ENCODE measurements at places on chromosomes 2 and 18. TPM values are rescaled to one million over a fixed set of nuclear protein-coding genes. Genes with fewer than 3 reads are reported as not detected.

- no peak for DNase-seq
- no peaks in the 10 kb centered on the region for H3K27me3 ChIP-seq
- H3K4me1 ChIP-seq = peaks cover 40% of the 10 kb centered on the region
- peak overlapping the region; percentile 13 for H3K27ac ChIP-seq
- no peak overlapping the region for H3K4me3 ChIP-seq
These were observed 115.4 kb downstream of the MCFD2 start for GRCh38 chr2:46800218-46800617.

GRCh38 chr2:188478724-188479123 is 187.1 kb downstream of the GULP1 start:
- peaks cover 2% of the 10 kb centered on the region for H3K36me3 ChIP-seq
- no peak for DNase-seq
- no peak overlapping the region for H3K4me3 ChIP-seq
- no peaks in the 10 kb centered on the region for H3K27me3 ChIP-seq
- H3K27ac ChIP-seq = no peak overlapping the region

DNA sequence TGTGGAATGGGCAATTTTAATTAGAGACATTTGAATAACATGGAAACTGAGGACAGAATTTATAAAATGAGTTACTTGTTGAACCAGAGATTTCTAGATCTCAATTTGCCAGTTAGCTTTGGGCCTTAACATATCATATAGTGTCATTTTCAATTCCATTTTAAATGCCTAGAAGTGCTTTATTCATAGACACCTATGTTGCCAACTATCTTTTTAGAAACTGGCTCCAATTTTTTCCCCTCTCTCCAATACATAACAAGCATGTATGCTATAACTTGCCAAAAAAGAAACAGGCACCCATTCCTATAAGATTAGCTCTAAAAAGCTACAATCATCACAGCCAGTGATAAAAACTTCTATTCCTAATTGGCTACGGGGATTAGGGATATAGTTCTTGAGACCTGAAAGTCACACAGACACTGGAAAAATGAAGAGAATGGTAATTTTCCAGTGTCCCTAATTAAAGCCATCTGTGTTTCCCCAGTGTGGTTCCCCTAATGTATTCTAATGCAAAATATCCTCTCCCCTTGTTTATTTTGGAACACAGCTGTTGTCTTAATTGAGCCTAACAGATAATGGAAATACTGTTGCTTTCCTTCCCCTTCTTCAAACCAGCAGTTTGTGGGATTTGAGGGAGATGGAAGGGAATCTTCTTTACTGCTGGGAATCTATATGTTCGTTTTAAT is 205.5 kb upstream of the FSHR start:
- no peak overlapping the region for H3K4me3 ChIP-seq
- H3K27ac ChIP-seq = no peak overlapping the region
- no peaks in the 10 kb centered on the region for H3K4me1 ChIP-seq
- no peaks in the 10 kb centered on the region for H3K27me3 ChIP-seq
- no peak for DNase-seq
- H3K36me3 ChIP-seq = no peaks in the 10 kb centered on the region

DNA sequence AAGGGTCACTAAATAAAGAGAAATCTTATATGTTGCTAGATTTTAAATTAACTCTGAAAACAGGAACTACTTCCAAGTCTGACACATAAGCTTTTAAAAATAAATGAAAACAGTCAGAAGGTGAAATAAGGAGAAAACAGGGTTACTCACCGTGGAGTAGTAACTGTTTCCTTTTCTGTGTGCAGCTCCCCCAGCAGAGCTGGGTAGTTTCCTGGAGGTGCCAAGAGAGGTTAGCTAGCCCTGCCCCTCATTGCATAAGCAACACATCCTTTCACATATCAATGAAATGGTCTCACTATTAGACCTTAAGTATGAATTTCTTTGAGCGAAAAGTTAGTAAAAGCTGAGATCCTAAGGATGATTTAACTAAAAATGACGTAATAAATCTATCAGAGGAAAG is 54.0 kb upstream of the GPR75 start:
- H3K4me3 ChIP-seq = no peak overlapping the region
- no peak overlapping the region for H3K27ac ChIP-seq

DNA sequence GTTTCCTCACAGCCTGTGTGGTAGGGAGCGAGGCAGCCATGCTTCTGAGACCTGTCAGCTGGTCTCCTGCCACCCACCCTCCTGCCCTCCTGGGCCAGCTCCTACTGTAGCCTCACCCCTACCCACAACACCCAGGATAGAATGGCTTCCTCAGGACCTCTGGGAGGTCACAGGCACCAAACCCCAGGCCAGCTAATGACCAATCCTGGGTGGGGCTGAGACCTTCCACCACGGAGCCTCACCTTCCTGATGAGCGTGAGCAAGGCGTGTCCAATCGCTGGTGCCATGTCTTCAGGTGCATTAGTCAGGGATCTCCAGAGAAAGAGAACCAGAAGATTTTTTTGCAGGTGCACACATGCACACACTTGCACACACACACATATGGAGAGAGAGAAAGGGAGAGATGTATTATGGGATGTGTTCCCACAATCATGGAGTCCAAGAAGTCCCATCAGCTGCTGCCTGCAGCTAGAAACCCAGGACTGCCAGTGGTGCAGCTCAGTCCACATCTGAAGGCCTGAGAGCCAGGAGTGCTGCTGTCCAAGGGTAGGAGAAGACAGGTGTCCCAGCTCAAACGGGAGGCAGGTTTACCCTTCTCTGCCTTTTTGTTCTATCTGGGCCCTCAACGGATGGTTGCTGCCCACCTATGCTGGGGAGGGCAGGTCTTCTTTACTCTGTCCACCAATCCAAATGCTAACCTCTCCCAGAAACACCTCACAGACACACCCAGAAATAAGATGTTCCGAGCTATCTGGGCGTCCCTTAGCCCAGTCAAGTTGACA is 70.4 kb upstream of the HDAC4 start:
- no peaks in the 10 kb centered on the region for H3K4me1 ChIP-seq
- no peaks in the 10 kb centered on the region for H3K36me3 ChIP-seq
- no peaks in the 10 kb centered on the region for H3K27me3 ChIP-seq
- no peak overlapping the region for H3K4me3 ChIP-seq
- no peak for DNase-seq

- no peaks in the 10 kb centered on the region for H3K27me3 ChIP-seq
- H3K4me3 ChIP-seq = no peak overlapping the region
- H3K36me3 ChIP-seq = no peaks in the 10 kb centered on the region
- no peak for DNase-seq
- H3K27ac ChIP-seq = no peak overlapping the region
These were observed 1.0 kb upstream of the GPR35 start for GRCh38 chr2:240624011-240624949.

DNA sequence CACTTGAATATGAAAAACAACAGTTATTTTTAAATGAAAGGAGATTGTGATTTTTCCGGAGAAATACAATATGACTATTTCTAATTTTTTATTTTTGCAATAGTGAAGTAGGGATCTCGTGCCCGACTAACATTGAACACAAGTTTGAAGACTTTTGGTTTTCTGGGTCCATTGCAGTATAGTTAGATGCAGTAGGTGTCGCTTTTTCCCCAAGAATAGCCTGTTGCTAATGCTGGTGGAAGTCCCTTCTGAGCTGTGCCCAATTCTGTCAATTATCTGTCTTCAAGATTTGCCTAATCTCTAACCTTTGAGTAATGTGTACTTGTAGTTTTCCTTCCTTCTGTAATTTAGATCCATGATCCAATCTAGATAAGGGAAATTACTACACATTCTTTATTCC is 36.5 kb downstream of the SEMA4F start:
- no peak overlapping the region for H3K27ac ChIP-seq
- no peaks in the 10 kb centered on the region for H3K4me1 ChIP-seq

TPO gene
- polyA plus RNA-seq = not detected

Measured in fibroblast of lung (primary cell).